Lower lobe of right lung (tissue), 2 donors: ENCODE measurements at places on chromosomes 7 and 10. TPM values are rescaled to one million over a fixed set of nuclear protein-coding genes. Genes with fewer than 3 reads are reported as not detected.
A peak's percentile ranks its signal among the peaks of the same experiment; 100 is the strongest.

Gene GPR22
- not detected for total RNA-seq

Gene SPAM1
- total RNA-seq = not detected

Gene HMX3
- total RNA-seq = not detected

Gene HOXA5
- 16.0 TPM for total RNA-seq

Gene OR2A42
- not detected for total RNA-seq

Gene ANKRD26
- 7.5 TPM for total RNA-seq

Gene RAPGEF5
- total RNA-seq = 85.1 TPM

Gene CTAGE4
- 8.5 TPM for total RNA-seq

Gene ADAMTS14
- 0.53 TPM for total RNA-seq

Gene TCF7L2
- total RNA-seq = 71.2 TPM

Gene ZNF425
- total RNA-seq = 1.2 TPM

Gene PWWP2B
- total RNA-seq = 25.2 TPM

Gene ATP6V0A4
- total RNA-seq = 1.7 TPM

Gene SCIN
- 21.1 TPM for total RNA-seq

Gene GNA12
- 41.6 TPM for total RNA-seq

Gene HOXA3
- total RNA-seq = 4.6 TPM

DNA sequence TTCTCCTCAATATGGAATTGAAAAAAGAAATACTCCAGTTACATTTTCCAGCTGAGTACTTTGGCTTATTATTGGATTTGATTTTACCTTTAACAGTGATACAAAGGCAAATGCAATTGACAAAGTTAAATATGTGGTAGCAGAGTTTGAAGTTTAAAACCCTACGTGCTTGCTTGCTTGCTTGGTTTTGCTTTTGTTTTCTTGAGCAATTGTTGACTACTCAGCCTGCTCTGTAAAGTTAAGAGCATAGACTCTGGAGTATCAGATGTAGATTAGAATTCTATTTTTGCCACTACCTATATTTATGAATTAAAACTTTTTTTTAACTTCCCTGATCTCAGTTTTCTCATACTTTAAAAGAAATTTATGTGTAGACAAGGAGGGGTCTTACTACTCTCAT is 51.4 kb downstream of the PCDH15 start:
- H3K36me3 ChIP-seq = no peaks in the 10 kb centered on the region
- no peaks in the 10 kb centered on the region for H3K27me3 ChIP-seq
- DNase-seq = no peak
- H3K27ac ChIP-seq = no peak overlapping the region
- no peaks in the 10 kb centered on the region for H3K4me1 ChIP-seq

GRCh38 chr10:103668351-103669242 is 175.1 kb downstream of the NEURL1 start:
- H3K27me3 ChIP-seq = no peaks in the 10 kb centered on the region
- peak; percentile 74 for DNase-seq
- H3K36me3 ChIP-seq = no peaks in the 10 kb centered on the region
- H3K27ac ChIP-seq = peak overlapping the region; percentile 62
- peaks cover 50% of the 10 kb centered on the region for H3K4me1 ChIP-seq

DNA sequence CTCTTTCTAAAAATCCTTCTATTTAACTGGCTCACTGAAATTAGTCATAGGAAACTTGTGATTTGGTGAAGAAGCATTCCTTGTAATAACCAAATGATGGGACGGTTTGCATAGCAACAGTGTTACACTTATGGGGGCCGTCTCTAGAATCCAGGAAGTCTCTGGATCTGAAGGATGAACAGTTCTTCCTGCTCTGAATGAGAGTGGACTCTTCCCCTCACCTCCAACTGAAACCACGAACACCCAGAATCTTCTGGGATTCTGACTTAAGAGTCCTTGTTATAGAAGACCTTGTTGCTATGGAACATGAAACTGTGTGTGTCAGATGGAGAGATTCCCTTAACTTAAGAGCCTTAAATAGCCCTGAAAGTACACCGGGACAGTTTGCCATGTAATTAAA is 23.2 kb downstream of the NOLC1 start:
- no peak overlapping the region for H3K4me3 ChIP-seq
- no peaks in the 10 kb centered on the region for H3K36me3 ChIP-seq
- no peaks in the 10 kb centered on the region for H3K4me1 ChIP-seq
- no peak overlapping the region for H3K27ac ChIP-seq
- H3K27me3 ChIP-seq = no peaks in the 10 kb centered on the region

GRCh38 chr10:71281646-71282322 is 37.3 kb upstream of the SLC29A3 start:
- H3K27ac ChIP-seq = no peak overlapping the region
- no peak for DNase-seq
- no peak overlapping the region for H3K4me3 ChIP-seq
- H3K36me3 ChIP-seq = peaks cover 33% of the 10 kb centered on the region
- no peaks in the 10 kb centered on the region for H3K27me3 ChIP-seq
- H3K4me1 ChIP-seq = no peaks in the 10 kb centered on the region

DNA sequence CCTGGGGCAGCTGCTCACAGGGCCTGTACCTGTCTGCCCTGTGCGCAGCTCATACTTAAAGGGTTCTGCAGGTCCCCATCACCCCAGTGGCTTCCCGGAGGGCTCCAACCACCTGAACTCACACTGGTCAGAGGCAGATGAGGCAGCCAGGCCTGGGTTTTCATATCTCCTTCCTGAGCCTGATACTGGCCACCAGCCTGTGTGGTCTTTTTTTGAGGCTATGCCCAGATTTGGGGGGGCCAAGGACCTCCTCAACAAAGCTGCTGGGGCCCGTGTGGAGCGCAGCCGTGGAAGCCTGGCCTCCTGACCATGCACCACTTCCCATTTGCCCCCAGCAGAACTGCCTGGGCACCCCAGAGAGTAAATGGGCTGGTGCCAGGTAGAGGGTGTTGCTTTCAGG is 25.7 kb downstream of the PNLIPRP2 start:
- no peak overlapping the region for H3K27ac ChIP-seq
- peaks cover 3% of the 10 kb centered on the region for H3K27me3 ChIP-seq
- no peaks in the 10 kb centered on the region for H3K4me1 ChIP-seq
- H3K4me3 ChIP-seq = no peak overlapping the region

GRCh38 chr10:30176776-30177533 is 117.6 kb upstream of the JCAD start:
- H3K36me3 ChIP-seq = no peaks in the 10 kb centered on the region
- H3K4me1 ChIP-seq = no peaks in the 10 kb centered on the region
- no peak overlapping the region for H3K4me3 ChIP-seq
- DNase-seq = no peak

- no peaks in the 10 kb centered on the region for H3K27me3 ChIP-seq
- no peak overlapping the region for H3K4me3 ChIP-seq
- no peaks in the 10 kb centered on the region for H3K4me1 ChIP-seq
- no peak for DNase-seq
These were observed 39.3 kb downstream of the GHRHR start for GRCh38 chr7:31003097-31003496.

DNA sequence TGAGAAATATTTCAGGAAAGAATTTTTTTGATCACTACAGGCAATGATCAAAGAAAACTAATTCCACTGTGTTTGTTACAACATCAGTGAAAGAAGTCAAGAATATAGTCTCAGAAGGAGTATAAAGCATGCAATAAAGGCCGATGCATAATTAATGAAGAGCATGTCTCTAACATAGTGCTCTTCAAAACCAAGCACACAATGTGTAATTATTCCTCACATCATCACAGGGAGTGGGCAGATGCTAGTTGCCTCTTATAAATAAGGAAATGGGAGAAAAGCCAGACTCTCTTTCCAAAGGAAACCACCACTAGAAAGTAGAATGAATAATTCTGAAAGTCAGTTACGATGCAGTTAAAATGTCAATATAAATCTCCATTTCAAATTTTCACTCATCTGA is 220.1 kb downstream of the TEX36 start:
- no peak overlapping the region for H3K27ac ChIP-seq
- H3K27me3 ChIP-seq = no peaks in the 10 kb centered on the region
- H3K36me3 ChIP-seq = no peaks in the 10 kb centered on the region

DNA sequence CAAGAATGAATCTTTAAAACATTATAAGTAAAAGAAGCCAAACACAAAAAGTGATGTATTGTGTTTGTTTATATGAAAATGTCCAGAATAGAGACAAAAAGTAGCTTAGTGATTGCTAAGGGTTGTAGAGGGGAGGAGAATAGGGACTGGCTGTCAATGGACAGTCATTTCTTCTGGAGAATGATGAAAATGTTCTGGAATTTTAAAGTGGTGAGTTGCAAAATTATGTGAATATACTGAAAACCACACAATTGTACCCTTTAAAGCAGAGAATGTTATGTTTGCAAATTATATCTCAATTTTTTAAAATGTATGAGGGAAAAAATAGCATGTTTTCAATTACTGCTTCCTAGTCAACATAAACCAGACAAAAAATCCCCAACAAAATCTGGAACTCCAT is 174.2 kb downstream of the KMT2E start:
- DNase-seq = no peak
- no peak overlapping the region for H3K4me3 ChIP-seq
- H3K27me3 ChIP-seq = no peaks in the 10 kb centered on the region
- no peak overlapping the region for H3K27ac ChIP-seq
- no peaks in the 10 kb centered on the region for H3K36me3 ChIP-seq

- H3K27ac ChIP-seq = no peak overlapping the region
- DNase-seq = no peak
- H3K27me3 ChIP-seq = no peaks in the 10 kb centered on the region
- H3K36me3 ChIP-seq = no peaks in the 10 kb centered on the region
- H3K4me3 ChIP-seq = no peak overlapping the region
These were observed 145.6 kb downstream of the ADARB2 start for GRCh38 chr10:1591742-1592141.

GRCh38 chr7:14635955-14636354 is 266.6 kb downstream of the DGKB start:
- no peaks in the 10 kb centered on the region for H3K27me3 ChIP-seq
- no peaks in the 10 kb centered on the region for H3K36me3 ChIP-seq
- H3K4me3 ChIP-seq = no peak overlapping the region

GRCh38 chr10:133379152-133379800 is at the start of gene PAOX:
TSS of gene PAOX (plus strand) at chr10:133379262. CDS start at chr10:133379317, 55 bp downstream.
- peaks cover 22% of the 10 kb centered on the region for H3K4me1 ChIP-seq
- no peaks in the 10 kb centered on the region for H3K27me3 ChIP-seq
- H3K36me3 ChIP-seq = peaks cover 7% of the 10 kb centered on the region
- H3K4me3 ChIP-seq = peak within 1 kb of the TSS; percentile 95

GRCh38 chr7:101792051-101792681 is 25.3 kb upstream of the CUX1 start:
- no peak for DNase-seq
- no peak overlapping the region for H3K27ac ChIP-seq
- H3K27me3 ChIP-seq = no peaks in the 10 kb centered on the region
- H3K4me1 ChIP-seq = no peaks in the 10 kb centered on the region
- H3K4me3 ChIP-seq = no peak overlapping the region
- H3K36me3 ChIP-seq = no peaks in the 10 kb centered on the region

GRCh38 chr7:20193242-20193777 is 23.9 kb downstream of the MACC1 start:
- H3K4me3 ChIP-seq = no peak overlapping the region
- no peaks in the 10 kb centered on the region for H3K27me3 ChIP-seq
- DNase-seq = no peak
- H3K36me3 ChIP-seq = no peaks in the 10 kb centered on the region

- no peaks in the 10 kb centered on the region for H3K27me3 ChIP-seq
- no peak for DNase-seq
- H3K4me3 ChIP-seq = no peak overlapping the region
- H3K27ac ChIP-seq = no peak overlapping the region
These were observed 915.8 kb downstream of the TYW1 start for GRCh38 chr7:67912437-67912836.

DNA sequence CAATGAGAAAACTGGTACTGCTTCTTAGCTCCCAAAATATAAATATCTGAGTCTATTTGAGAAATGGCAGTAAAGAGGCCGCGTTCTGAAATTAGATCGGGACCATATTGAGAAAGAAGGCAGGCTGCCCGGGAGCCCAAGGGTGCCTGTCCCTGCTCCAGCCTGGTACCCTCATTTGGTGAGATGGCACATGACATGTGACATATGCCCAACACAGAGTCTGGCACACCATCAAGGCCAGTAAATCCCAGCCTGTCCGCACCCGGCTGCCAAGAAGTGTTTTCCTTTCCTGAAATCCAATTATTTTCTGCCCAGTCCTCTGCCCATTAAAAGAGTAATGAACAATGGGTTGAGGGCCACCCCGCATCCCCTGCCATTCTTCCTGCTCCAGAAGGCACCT is 66.4 kb downstream of the CDH23 start:
- no peaks in the 10 kb centered on the region for H3K27me3 ChIP-seq
- no peak overlapping the region for H3K27ac ChIP-seq
- H3K4me1 ChIP-seq = no peaks in the 10 kb centered on the region

GRCh38 chr7:128020159-128020558 is 11.1 kb downstream of the LRRC4 start:
- no peak for DNase-seq
- peaks cover 54% of the 10 kb centered on the region for H3K4me1 ChIP-seq
- H3K4me3 ChIP-seq = no peak overlapping the region
- H3K27ac ChIP-seq = no peak overlapping the region
- H3K27me3 ChIP-seq = no peaks in the 10 kb centered on the region

DNA sequence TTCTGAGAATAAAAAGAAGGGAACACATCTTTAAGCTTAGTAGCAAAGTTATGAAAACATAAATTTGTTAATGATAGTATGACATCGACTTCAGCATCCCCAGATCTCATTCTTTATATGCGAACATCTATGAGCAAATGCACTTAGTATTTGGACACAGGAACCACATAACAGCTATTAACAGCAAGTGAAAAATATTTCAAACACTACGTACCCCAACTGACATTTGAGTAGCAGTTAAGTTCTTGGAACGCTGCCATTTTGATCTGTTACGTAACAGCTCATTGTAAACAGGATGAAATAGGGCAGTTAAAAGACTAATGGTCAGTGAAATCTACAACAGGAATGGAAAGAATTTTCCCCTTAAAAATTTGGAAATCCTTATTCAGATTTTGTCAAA is 428.9 kb downstream of the TNS3 start:
- H3K4me1 ChIP-seq = peaks cover 36% of the 10 kb centered on the region
- H3K4me3 ChIP-seq = no peak overlapping the region
- no peak for DNase-seq
- H3K27me3 ChIP-seq = no peaks in the 10 kb centered on the region
- no peaks in the 10 kb centered on the region for H3K36me3 ChIP-seq

DNA sequence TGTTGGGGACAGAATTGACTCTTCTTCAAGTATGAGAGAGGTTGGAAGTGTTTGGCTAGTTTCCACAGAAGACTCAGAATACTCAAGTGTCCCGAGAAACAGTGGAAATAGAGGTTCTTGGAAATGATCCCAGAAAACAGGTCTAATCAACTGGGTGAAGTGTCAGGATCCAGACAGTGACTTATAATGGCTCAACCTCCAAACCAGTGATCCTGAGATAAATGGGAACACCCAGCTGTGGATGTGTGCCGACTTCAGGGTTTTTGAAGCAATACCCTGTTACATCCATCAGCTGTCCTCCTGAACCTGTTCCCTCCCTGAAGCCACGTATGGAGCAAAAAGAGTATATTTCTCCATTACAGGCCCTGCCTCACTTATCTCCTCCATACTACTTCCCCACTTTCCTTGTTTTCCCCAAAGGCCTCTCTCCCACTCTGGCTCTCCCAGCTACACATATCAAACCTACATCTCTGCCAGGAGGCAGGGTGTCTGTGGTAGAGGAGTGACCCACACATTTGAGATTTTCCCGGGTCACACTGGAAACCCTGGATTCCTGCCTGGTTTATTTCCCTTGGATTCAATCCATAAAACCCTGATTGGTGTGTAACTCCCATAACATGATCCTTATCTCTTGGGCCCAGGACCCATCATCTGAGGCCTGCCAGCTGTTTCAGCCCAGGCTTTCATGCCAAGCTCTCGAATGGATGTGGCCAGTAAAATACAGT is 17.6 kb upstream of the ELOVL3 start:
- H3K27me3 ChIP-seq = no peaks in the 10 kb centered on the region
- no peak overlapping the region for H3K4me3 ChIP-seq
- H3K4me1 ChIP-seq = no peaks in the 10 kb centered on the region
- H3K36me3 ChIP-seq = no peaks in the 10 kb centered on the region
- H3K27ac ChIP-seq = no peak overlapping the region
- DNase-seq = no peak

GRCh38 chr7:28392289-28392688 is 20.0 kb upstream of the CREB5 start:
- H3K27me3 ChIP-seq = peaks cover 9% of the 10 kb centered on the region
- no peak overlapping the region for H3K4me3 ChIP-seq
- no peak for DNase-seq
- no peaks in the 10 kb centered on the region for H3K36me3 ChIP-seq
- H3K4me1 ChIP-seq = peaks cover 6% of the 10 kb centered on the region
